ENCODE measurements at places on chromosomes 11 and 22.

- no peak for DNase-seq
Observed at GRCh38 chr11:1177020-1177770, 19.4 kb downstream of the MUC5AC start.

DNA sequence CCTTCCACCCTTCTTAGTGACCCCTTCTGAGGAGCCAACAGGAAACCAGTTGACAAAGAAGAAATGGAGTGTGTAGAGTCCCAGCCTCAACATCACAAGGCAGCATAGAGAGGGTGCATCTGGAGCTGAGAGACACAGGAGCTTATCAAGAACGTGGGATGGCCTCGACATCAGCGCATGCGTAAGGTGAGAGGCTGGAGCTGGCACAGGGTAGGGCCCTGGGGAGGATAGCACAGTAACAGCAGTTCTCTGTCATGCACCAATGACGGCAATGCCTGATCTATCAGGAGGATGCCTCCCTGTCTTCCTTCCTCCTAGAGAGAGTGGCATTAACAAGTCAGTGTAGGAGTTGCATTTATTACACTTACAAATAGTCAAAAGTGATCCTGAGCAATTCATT, 426.1 kb downstream of the NTM start:
- DNase-seq = no peak

DNA sequence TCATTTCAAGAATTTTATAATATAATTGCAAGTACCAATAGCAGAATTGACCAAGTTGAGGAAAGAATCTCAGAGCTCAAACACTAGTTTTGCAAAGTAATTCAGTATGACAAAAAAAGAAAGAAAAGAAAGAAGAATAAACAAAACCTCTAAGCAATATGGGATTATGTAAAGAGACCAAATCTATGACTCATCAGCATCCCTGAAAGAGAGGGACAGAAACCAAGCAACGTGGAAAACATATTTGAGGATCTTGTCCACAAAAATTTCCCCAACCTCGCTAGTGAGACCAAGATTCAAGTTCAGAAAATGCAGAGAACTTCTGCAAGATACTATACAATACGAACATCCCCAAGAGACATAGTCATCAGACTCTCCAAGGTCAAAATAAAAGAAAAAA, 203.7 kb upstream of the DDI1 start:
- DNase-seq = no peak

GRCh38 chr11:73760135-73760678, 667 bp downstream of the RAB6A start:
- DNase-seq = no peak

DNA sequence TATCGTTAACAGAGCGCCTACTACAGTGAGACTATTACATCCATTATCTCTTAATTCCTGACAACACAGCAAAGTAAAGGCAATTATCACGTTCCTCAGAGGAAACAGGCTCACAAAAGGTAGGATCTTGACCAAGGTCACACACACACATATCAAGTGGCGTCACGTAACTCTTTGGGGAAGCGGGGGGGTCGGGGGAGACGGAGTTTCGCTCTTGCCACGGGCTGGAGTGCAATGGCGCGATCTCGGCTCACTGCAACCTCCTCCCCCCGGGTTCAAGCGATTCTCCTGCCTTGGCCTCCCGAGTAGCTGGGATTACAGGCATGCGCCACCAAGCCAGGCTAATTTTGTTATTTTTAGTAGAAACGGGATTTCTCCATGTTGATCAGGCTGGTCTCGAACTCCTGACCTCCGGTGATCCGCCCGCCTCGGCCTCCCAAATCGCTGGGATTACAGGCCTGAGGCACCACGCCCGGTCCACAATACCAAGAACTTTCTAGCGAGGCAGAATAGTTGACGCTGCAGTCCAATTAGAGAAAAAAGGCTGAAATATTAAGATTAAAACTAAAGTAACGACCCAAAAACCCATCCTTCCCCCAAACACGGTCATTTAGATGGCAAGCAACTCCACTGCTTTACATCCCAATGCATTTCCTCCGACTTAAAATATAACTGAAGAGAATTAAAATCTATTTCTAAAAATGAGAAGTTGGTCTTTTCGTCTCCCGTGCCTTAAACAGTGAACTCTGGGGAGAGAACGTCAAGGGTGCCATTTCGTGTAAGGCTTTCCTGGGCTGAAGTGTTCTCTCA, 1.2 kb downstream of the DDX17 start:
- DNase-seq = peak; percentile 29

DNA sequence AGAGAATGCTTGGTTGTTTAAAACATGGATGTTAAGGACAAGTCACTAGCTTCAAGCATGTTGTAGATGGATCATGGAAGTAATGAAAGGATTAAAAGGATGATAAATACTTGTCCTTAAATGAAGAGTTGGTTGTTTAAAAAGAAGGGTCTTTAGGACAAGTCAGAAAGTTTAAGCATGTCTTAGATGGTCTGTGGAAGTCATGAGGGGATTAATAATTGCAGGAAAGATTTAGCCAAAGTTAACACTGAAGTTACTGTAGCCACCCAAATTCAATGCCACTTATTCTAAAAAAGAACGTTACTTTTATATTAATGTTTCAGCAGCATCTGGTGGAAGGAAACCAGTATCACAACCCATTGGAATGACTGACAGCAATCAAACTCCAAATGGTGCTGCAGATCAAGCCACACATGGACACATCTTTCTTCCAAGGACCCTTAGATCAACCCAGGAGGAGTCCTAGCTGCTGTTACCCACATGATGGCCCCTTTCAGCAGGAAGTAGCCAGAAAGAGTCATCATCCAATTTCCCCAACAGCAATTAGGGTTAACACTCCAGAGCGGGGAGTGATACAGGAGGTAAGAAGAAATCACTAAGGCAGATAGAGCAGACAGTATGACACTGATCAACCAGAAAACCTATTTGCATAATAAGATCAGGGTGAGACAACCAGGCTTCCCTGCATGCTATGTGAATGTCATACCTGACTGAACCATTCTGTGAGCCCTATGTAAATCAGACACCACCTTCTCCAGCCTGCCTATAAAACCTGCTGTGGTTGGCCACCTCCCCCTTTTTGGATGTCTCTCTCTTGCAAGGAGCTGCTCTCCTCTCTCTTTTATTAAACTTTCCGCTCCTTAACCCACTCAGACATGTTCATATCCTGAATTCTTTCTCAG, 88.4 kb upstream of the GNAZ start:
- no peak for DNase-seq

GRCh38 chr22:37022483-37023337, 3.2 kb downstream of the MPST start:
- no peak for DNase-seq

GRCh38 chr11:75233754-75234172, 6.8 kb upstream of the TPBGL start:
- DNase-seq = no peak

DNA sequence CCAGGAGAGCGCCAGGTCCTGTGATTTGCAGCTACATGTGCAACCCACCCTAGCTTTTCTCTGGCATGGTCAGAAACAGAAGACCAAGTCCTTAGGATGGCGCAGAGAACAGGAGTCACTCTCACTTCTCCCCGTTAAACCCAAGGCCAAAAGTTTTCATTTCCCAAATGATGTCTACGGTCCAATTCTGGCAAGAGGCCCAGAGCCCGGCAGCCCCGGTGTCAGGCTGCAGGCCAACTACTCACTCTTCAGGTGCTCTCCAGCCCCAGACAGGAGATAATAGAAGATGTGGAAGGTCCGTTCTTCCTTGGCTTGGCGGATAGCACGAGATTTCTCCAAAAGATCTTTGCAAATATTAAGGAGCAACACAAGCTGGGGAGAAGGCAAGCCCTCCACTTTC, 67.2 kb downstream of the MYH9 start:
- DNase-seq = no peak

DNA sequence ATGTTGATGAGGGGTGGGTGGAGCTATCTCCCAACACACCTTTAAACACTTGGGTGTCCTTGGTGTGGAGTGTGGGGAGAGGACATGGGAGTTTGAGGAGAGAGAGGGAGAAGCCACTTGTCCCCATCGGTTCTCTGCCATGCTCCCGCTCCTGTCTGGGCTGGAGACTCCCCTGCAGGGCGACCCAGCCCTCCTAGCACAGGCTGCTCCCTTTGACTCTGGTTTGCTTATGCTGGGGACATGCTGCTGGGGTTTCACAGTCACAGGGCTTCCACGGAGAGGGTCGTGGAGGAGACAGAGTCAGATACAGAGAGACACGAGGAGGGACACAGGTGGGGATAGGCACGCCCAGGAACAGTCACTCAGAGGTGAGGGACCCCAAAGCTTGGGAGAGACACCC, 1.6 kb downstream of the SCUBE1 start:
- no peak for DNase-seq

- no peak for DNase-seq
Observed at GRCh38 chr22:43639228-43639948, 172.7 kb downstream of the EFCAB6 start.

DNA sequence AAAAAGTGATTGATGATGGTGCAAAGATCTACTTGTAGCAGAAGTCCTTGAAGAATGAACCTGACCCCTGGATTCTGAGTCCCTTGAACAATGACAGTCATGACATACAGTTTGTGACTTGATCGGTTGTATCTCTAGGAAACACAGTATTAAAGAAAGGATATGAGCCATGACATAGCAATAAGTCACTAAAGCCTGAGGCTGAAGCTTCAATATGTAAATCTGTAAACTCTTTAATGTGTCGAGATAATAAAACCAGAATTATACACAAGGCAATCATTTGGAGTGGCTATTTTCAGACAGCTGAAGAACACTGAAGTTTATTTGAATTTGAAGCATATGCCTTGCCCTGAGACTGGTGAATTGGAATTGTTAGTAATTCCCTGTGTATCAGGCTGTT, 911.5 kb upstream of the RAG2 start:
- DNase-seq = no peak

All from activated CD8-positive, alpha-beta memory T cell treated with anti-CD3 and anti-CD28 coated beads for 1 hour (primary cell).